AG04450 (cell line): ENCODE measurements at places on chromosomes 12 and 14. TPM values are rescaled to one million over a fixed set of nuclear protein-coding genes. Genes with fewer than 3 reads are reported as not detected.

DNA sequence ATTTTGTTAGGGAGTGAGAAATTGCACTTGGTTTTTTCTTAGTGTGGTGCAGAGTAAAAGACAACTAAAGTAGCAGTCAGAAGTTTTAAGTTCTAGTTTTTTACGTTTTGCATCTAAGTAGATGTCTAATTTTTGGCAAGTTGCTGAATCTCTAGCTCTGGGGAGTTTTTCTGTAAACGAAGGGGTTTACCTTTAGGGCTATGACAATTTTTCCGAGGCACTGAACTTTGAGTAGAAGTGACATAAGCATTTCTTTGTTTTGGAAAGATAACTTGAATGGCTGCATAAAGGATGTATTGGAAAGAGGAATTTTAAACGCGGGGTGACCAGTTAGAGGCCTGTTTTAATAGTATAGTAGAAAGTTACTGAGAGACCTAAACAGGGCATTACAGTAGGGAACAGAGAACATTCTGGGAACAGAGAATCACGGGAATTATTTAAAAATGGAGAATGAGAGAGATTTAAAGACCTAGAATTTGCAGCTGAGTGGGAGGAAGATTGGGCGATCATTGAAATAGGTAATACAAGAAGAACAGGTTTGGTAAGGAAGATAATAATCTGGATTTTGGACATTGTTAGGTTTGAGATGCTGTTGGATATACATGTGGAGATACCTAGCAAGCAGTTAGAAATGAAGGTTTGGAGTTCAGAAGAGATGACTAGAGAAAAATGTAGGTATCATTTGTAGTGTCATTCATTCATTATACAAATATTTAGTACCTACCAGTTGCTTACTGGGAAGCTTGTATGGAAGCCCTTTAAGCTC is 1.2 kb downstream of the ZNF410 start:
- no peak for DNase-seq

DNA sequence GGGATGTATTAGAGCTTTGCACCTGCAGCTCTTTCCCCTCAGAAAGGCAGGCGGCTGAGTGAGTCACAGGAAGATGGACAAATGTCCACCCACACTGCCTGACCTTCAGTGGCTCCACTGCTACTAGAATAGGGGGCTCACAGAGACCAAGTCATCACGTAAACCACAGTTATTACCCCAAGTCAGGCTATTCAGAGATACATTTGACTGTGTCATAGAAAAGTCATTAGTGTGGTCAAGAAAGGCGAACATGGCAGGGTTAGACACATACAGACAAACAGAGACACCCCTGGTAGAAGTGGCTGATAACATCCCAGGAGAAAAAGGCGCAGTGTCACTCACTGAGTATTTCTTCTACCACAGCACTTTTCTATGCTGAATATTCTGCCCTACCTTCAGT is 36.0 kb downstream of the GCH1 start:
- no peak for DNase-seq

The PARPBP gene
- 4.2 and 6.0 TPM in 2 replicates for polyA plus RNA-seq

- no peak for DNase-seq
Observed at GRCh38 chr14:65940056-65940735, 527.7 kb downstream of the FUT8 start.

DNA sequence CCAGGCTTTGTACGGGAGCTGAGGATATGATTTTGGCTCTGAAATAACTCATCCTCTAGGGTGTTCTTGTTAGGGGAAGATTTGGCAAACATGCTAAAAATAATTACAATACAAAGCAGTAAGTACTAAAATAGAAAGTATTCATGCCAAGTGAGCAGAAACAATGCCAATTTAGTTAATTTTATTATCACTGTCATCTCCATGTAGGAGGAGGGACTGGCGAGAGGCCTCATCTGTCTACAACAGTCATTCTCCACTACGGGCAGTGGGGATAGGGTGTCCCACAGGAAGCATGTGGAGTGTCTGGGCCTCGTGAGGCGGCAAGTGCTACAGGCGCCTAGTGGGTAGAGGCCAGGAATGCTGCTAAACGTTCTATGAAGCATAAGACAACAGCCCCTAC is 3.3 kb downstream of the ISM2 start:
- DNase-seq = no peak

GRCh38 chr12:124938108-124938507 is 23.7 kb upstream of the UBC start:
- DNase-seq = no peak

The GNB3 gene
- 3.4 and 3.6 TPM in 2 replicates for polyA plus RNA-seq

- no peak for DNase-seq
Observed at GRCh38 chr14:104844306-104845032, 20.6 kb upstream of the CEP170B start.

DNA sequence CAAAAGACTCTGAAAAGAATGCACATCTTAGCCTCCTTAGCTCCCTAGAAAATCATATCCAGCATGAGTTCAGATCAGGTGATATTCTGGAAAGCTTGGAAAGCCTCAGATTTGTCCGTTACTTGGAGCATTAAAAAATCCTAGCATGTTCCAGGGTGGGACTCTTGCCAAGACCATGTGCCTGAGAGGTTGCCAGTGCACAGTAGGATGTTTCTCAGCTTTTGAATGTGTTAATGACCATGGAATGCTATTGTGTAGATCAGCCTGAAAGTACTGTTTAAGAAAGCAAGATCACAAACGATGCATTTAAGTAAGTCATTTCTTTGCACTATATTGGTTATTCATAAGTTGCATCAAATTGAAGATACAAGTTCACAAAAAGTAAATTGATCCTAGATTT is 230.5 kb downstream of the ETNK1 start:
- DNase-seq = no peak

The ITGB7 gene
- polyA plus RNA-seq = 0.15 and 0.19 TPM in 2 replicates

DNA sequence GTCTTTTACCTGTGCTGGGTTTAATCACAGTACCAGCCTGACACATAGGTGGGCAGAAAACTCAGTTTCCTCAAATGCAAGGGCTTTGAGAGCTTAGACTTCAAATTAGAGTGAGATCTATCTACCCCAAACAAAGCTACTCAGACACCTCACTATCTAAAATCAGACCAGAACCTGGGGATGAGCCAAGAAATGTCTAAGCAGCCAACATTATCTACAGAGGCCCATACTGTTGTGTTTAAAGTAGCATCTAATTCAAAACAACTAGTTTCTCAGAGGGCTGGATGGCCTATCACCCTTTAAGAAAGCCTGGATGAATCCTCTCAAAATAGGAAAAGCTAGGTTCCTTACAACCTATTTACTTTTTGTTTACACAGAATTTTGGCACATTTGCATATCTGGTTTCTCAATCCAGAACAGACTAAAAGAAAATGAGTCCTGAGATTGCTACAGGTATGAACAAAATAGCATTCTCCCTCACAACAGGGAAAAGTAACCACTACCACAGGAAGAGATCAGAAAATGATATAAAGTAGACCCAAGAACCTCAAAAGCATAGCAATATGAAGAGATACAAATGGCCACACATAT is 142.4 kb downstream of the ZFP36L1 start:
- no peak for DNase-seq

- DNase-seq = no peak
Observed at GRCh38 chr12:109752117-109753053, 38.8 kb downstream of the FAM222A start.

- DNase-seq = no peak
Observed at GRCh38 chr12:54287261-54288157, 7.0 kb downstream of the HNRNPA1 start.

DNA sequence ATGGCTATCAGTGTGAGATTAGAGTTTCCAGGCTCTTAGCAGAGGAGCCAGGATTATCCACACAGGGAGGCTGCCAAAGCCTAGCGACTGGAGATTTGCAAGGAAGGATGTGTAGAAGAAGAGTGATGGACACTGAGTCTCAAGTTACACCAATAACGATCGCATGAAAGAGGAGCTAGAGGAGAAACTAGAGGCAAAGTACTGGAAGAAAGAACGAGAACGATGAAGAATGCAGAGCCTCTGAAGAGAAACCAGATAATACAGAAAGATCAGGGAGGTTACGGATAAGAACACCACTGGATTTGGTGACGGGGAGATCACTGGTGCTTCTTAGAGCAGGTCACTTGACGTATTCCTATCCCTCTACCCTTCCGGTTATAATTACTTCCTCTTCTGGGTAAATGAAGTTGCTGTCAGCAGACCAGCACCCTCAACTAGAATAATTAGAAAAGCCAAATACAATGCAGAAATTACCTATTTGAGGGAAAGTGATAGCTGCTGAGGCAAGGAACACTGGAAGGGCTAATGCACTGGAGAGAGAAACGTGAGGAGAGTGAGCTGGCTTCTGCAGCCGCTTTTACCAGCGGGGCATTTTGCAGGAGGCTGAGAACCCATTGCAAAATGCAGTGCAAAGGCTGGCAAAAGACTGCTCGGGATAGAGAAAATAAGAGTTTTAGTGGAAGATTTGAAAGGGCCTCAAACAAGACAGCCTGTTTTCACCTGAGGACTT is 93.1 kb upstream of the HIF1A start:
- no peak for DNase-seq

DNA sequence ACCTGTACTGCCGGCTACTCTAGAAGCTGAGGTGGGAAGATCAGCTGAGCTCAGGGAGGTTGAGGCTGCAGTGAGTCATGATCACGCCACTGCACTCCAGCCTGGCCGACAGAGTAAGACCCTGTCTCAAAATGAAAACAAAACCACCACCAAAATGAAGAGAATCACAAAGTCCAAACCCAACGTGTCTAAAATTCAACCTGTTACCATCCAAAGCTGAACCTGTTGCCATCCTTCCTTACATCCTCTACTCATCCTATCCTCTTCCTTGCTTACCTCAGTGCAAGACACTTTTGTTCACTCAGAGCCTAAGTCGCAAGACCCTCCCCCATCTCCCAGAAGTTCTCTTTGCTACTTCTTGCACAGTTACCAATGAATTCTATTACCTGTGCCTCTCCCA is 299.7 kb downstream of the ATP23 start:
- DNase-seq = no peak

The CPSF6 gene
- polyA plus RNA-seq = 42.8 and 49.5 TPM in 2 replicates

GRCh38 chr12:5395443-5396271 is 36.3 kb upstream of the NTF3 start:
- no peak for DNase-seq

GRCh38 chr14:103526247-103526913 is 2.6 kb upstream of the TRMT61A start:
- no peak for DNase-seq

DNA sequence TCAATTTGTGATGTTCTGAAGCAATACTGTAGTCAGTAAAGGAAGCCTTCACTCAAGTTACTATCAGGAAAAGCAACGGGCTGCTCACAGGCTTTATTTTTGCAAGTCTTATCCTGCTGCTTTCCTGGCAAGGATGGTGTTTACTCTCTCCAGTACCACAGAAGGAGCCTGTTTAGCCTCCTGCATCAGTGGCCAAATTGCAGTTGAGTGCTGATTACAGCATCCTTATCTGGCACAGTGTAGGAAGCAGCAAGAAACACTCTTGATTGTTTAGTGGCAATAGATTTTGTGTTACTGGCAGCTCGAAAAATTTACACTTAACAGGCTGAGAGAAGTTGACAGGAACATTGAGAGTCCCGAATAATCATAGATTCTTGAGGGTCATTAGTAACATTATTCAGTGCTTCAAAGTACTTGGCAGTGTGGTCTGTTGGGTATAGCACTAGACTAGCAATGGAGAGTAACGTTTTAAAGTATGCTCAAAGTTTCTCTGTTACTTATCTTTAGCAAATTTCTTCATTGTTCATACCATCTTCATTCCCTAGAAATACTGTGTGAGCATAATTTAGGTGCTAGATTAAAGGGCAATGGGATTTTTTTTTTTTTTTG is 11.7 kb downstream of the TULP3 start:
- no peak for DNase-seq

DNA sequence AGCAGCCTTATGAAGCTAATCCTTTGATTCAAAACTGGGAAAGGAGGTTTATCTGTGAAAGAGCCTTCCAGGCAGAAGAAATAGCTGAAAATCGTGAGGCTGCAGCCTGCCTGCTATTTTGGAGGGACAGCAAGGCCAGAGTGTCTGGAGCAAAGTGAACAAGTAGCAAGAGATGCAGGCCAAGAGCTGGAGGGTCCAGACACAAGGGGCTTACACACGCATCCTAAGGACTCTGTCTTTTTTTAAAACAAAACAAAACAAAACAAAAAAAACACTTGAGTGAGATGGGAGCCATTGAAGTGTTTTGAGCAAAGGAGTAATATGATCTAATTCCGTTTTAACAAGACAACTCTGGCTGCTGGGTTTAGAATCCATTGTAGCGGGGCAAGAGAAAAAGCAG is 76.4 kb upstream of the BCAT1 start:
- DNase-seq = no peak

DNA sequence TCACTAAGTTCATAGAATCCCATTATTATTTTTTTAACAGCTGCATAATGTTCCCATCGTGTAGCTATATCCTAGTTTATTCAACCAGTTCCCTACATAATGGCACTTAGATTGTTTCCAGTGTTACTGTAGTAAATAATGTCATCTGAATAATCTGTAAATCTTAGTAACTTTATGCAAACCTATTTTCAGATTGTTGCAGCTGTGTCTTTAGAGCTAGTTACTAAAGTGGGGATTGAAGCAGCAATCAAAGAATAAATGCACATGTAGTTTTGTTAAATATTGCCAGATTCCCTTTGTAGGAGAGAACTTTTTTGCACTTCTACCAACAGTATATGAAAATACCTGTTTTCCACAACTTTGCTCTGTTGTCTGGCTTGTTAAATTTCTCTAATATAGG is 13.1 kb downstream of the ARID2 start:
- no peak for DNase-seq

- no peak for DNase-seq
Observed at GRCh38 chr12:76863837-76864236, 15.0 kb downstream of the CSRP2 start.

The ACYP1 gene
- 14.3 and 18.4 TPM in 2 replicates for polyA plus RNA-seq

DNA sequence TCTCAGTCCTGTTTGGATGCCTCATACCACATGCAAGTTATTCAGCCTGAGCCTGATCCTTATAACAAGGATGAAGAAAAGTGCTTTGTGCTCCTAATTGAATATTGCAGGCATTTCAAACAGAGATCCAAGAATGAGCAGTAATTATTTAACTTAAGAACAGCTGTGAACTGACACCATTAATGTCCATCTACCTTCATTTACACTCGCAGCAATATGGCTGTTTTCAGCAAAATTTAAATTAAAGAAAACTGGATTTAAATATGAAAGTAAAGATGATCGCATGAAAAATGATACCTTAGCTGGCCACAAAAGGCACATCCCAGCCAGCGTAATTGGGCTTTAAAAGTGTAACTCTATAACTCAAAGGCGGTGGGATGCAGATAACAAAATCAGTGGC is 466.3 kb downstream of the GALC start:
- no peak for DNase-seq

DNA sequence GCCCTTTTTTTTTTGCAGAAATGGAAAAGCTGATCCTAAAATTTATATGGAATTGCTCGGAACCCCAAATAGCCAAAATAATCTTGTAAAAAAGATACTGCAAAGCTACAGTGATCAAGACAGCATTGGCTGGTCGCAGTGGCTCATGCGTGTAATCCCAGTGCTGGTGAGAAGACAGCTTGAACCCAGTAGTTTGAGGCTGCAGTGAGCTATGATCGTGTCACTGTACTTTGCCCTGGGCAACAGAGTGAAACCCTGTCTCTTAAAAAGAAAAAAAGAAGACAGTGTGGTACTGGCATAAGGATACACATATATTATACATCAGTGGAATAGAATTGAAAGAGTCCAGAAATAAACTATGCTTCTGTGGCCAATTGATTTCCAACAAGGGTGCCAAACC is 5.4 kb downstream of the ITGB7 start:
- DNase-seq = no peak

The TSHR gene
- not detected in 2 replicates for polyA plus RNA-seq

GRCh38 chr14:102980409-102980810 is 57.9 kb downstream of the AMN start:
- no peak for DNase-seq

GRCh38 chr14:94298130-94298529 is 5.1 kb upstream of the SERPINA10 start:
- DNase-seq = no peak

GRCh38 chr12:106274575-106275121 is 26.8 kb upstream of the CKAP4 start:
- DNase-seq = no peak
